ENCODE measurements at places on chromosomes 4 and X. TPM values are rescaled to one million over a fixed set of nuclear protein-coding genes. Genes with fewer than 3 reads are reported as not detected.

The MTNR1A gene
- total RNA-seq: 0.67 TPM

The TLR7 gene
- not detected for total RNA-seq

DNA sequence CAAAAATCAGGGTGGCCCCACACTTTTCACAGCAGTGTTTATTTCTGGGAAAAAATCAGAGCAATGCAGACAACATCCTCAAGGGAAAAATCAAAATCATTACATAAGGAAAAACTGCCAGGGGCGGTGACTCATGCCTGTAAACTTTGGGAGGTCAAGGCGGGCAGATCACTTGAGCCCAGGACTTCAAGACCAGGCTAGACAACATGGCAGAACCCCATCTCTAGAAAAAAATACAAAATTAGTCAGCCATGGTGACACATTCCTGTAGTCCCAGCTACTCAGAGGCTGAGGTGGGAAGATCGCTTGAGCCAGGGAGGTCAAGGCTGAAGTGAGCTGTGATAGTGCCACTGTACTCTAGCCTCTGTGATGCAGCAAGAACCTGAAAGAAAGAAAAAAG, 102.8 kb downstream of the NAF1 start:
- DNase-seq: peak; percentile 4

DNA sequence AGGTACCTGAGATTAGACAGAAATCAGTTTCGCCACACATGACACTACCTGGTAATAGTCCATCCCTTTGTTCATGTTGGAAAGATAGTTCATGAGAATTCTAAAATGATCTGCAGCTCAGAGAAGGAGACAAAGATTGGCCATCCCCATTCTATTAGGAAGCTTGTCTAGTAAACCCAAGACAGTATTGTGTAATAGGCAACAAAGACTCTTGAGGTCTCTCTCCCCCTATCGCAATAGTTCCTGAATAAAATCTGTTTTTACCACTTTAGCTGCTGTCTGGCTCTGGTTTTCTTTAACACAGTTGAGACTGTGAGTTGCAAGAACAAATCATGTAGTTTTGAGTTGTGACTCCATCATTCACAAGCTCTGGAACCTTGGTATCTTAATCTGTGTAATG, 14.8 kb upstream of the BBS7 start:
- no peak for DNase-seq

DNA sequence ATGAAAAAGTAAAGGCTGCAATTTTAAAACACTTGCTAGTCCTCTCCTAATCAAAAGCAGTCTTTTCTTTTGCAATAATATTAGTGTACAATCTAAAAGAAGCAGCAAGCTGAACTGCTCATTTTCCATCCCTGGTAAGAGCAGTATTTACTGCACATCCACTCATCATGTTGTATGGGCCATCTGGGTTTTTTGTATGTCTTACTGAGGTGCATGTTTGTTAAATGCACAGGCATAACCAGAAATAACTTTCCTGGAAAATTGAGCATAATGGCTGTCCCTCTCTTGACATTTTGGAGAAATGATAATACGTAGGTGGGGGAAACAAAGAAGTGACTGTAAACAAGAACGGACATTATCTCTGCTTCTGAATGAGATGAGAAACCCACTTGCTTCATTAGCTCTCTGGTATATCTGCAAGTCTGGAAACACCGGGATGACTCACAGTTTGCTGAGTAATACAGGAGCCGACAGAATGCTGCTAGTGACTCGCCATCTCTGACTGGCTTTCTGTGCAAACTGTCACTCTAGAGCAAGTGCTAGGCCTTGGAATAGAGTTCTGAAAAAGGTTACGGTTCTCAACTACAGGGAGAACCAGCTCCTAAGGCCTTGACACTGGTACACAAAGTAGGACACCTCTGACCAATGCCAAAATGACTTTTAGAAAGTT, 85.7 kb upstream of the MTM1 start:
- peak; percentile 92 for DNase-seq

DNA sequence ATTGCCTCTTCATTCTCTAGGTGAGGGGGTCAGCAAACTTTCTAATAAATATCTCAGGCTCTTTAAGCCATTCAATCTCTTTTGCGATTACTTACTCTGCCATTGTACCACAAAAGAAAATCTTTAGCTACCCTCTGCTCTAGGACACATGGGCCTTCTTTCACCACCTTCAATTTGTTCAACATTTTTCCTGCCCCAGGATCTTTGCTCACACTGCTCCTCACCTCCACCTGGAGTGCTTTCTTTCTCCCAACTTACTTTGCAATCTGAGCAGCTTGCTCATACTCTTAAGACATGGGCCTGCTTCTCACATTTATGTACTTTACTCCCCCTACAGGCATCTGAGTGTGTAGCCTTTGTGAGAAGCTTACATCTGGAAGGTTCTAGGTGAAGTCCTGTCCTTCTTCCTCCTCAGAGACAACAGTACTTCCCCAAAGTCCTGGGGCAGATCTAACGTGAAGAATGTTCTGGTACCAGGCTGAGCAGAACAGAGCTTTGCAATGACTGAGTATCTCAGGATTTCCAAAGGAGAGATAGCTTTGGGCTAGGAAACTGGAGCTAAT, 55.0 kb upstream of the PRDM5 start:
- peak; percentile 47 for DNase-seq

- no peak for DNase-seq
Observed at GRCh38 chr4:177460460-177460859, 18.2 kb upstream of the AGA start.

DNA sequence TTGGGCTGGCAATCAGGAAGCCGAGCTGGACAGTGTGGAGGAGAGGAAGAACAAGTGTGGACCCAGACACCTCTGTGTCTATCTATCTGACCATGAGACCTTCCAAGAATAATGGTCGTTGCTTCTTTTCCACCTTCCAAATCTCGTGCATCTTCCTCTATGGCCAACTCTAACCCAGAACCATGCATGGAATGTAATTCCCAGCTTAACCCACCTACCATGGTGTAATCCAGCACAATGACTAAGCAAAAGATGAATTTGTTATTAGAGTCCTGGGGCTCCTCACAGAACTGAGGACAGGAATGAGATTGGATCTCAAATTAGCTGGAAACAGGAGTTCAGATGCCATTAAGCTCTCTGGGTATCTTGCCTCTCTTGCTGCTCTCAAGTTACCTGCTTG, 17.4 kb upstream of the TMEM184C start:
- no peak for DNase-seq

- DNase-seq: no peak
Observed at GRCh38 chr4:182276210-182277109, 33.3 kb downstream of the TENM3 start.

- no peak for DNase-seq
Observed at GRCh38 chr4:160353548-160353947, 1250.7 kb downstream of the RAPGEF2 start.

GRCh38 chr4:134132086-134132783, 69.4 kb downstream of the PABPC4L start:
- DNase-seq: no peak

- DNase-seq: peak; percentile 63
Observed at GRCh38 chrX:40097504-40098263, at the start of gene BCOR. BCOR (minus strand) TSS chrX:40097958; CDS start chrX:40077929, 20,029 bp downstream.

DNA sequence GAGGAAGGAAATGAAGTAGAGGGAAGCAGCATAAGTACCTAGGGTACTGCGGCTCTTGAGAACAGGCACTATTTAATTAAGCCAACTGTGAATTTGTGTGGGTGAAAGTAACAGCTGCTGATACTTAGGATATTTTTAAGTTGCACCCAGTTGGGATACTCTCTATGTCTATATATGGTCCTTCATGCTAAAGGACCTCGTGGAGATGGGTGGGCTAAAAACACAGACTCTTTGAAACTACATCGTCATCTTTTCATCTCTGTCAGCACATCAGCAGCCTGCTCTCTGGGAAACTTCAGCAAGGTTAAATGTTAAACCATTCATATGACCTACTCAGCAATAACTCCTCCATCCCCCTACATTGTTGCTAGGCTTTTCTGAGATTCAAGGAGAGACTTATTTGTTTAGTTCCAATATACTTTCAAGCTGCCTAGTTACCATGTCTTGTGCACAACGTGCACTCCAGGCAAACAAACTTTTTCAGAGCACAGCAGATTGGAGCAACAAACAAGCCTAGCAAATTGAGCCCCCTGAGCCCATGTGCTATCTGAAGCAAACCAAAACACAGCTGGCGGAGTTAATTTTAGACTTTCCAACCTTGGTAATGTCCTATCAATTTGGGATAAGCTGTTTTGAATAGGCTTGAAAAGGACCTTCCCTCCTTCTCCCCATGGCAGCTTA, 6.2 kb upstream of the MOB1B start:
- DNase-seq: no peak

DNA sequence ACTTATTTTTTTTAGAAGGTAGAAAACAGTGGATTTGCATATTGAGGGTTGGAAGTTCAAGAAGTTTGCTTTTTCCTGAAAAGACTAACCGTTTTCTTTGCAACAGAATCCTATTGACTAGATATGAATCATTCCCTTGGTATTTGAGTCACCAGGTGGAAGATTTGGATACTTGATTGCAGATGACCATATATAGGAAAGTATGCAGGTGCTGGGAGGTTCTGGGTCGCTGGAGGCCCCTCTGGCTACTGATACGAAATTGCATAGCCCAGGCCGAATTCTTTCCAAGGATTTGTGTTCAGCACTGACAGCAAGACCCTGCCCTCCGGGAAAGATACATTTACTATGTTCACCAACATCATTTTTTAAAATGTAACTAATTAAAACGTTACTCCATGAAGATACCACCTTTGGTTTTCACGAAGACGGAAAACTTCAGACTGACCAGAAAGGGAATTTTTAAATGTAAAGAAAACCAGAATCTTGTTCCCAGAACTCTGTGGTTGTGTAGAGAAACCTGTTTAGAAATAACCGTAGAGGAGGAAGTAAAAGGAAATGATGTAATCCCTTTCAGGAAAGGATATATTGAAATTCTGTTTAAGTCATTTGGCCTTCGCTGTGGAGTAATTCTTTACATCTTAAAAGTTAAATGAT, 946 bp downstream of the ANXA3 start:
- peak; percentile 85 for DNase-seq

The AIFM1 gene
- total RNA-seq: 10.2 TPM

DNA sequence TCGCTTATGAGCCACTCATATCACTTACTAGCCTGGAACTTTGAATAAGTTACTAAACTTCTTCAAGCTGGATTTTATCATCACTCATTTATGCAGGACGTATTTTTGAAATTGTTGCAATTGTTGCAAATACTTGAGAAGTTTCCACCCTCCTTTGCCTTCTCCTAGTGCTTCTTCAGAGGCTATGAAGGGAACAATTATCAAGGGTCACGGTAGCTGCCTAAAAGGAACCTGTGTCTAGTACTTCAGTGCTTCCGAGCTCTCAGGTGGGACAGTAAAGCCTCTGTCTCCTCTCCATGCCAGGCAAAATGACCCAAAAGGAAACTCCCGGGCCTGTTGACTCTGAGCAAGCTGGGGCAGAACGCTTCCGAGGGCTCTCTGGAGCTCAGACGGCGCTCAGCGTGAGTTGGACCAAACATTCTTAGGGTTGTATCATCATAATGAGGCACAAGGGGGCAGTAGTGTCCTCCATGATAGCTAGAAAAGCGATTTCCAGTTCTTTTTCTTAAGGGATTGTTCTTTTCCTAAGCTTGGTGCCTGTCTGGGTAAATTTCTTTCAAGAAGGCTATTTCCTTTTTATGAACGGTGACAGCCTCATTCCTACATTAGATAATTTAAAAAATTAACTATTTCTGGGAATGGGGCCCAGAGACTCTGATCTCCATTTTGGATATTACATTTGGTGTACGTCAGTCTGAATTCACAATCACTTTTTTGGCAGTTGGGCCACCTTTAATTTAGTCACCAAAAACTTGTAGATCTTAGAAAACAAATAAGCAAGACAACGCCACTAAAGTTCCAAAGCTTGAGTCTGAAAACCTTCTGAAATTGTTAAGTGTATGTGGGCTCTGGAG, 73.1 kb downstream of the PACRGL start:
- peak; percentile 53 for DNase-seq
